ENCODE measurements at places on chromosomes 13 and 19.

DNA sequence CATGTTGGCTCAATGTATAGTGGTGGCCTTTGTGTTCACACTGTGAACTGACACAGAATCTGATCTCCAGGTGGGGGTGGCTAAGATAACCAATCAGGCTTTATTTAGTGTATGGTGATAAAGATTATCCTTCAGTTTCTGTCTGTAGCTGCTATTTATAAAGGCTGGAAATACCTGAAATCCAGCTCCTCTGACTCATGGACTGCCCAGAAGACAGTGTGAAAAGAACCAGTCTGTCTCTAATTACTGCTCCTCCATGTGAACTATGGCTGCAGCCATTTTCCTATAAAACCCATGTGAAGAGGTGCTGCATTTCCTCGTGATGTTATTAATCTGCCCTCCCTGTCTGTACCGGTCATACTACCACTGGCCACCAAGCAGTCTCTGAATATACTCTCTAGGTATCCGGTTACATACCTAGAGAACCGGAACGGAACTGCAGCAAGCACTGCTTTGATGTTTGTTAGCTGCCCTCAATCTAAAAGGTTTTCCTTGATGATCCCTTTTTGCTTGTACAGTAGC, 238.0 kb downstream of the LHFPL6 start:
- DNase-seq: peak; percentile 29

GRCh38 chr19:16566161-16566560, 6.1 kb downstream of the SLC35E1 start:
- DNase-seq: no peak

GRCh38 chr19:10010247-10010691, at the start of gene COL5A3:
Gene COL5A3, minus strand, starts transcription at chr19:10010504. Its CDS starts 119 bp downstream, at chr19:10010385.
- no peak for DNase-seq

- DNase-seq: no peak
These were observed 3.5 kb downstream of the FFAR2 start for GRCh38 chr19:35451338-35452096.
